CD4-positive, alpha-beta T cell treated with Interleukin-6 at 100 ng/mL for 8 hours (primary cell): ENCODE measurements at places on chromosomes 6 and 20.

DNA sequence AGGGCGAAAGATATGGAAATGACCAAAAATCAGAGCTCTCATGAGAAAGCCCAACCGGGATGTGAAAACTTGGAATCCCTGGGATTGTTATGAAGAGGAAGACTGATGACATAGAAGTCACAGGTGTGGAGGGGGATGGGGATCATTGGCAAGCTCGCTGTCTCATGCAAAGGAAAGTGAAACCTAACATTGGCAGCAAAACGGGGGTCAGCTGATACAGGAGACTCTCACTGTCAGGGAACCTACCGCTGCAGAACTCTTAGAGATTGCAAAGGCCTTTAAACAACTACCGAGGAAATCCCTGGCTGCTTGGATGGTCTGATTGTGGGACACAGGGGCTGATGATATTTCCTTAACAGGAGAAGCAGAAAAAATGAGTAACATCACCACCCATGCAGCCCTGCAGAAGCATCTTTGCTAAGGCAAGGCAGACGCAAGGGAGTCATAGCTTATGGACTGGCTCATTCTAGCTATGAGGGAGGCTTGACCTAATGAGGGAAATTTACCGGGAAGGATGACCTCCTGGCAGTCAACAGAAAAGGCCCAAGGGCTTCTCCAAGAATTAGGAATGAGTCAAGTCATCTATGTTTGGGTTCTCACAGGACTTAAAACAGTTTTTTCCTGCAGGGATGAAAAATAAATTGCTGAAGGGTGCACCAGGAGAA is 7.0 kb downstream of the MUC21 start:
- DNase-seq = peak; percentile 25

- DNase-seq = no peak
Observed at GRCh38 chr20:23257848-23258746, 92.5 kb upstream of the NXT1 start.

DNA sequence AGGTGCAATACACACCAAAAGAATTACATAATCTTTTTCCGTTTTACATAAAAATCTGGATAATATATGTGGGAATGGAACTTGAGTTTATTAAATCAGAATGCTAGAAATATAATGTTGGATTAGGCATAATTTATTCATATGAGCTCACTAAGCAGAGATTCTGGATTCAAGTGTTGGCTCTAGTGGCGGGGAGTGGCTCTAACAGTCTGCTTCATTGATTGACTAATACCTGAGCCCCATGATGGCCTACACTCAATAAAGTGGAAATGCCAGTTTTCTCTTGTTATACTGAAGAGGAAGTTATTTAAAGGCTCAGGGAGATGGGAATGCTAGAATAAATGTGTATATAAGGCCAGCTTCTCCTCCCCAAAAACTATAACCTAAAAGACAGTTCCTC is 285.5 kb upstream of the MOCS1 start:
- no peak for DNase-seq

- DNase-seq = no peak
Observed at GRCh38 chr6:170269846-170270541, 20.9 kb downstream of the DLL1 start.

DNA sequence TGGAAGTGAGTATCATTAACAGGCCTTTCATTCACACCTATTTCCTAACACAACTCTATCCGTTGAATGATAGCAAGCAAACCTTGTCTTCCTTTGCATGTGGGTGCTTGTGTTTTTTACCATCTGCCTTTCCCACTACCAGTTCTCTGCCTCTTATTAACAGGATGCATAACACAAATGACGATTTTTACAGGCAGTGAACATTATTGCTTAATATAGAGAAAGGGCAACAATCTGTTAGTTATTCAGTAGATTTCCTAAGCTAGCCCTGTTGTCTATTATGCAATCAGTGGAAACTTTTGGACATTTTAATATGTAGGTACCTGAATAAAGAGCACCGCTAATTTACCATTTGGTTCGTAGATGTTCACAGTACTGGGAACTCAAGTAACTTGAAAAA is 348.8 kb upstream of the PLCB4 start:
- no peak for DNase-seq

GRCh38 chr6:144477856-144478255 is 192.7 kb downstream of the UTRN start:
- DNase-seq = no peak
